ENCODE measurements at places on chromosomes 7 and 10. TPM values are rescaled to one million over a fixed set of nuclear protein-coding genes. Genes with fewer than 3 reads are reported as not detected.

The HYAL4 gene
- not detected for total RNA-seq

The ZNF488 gene
- 0.41 TPM for total RNA-seq

DNA sequence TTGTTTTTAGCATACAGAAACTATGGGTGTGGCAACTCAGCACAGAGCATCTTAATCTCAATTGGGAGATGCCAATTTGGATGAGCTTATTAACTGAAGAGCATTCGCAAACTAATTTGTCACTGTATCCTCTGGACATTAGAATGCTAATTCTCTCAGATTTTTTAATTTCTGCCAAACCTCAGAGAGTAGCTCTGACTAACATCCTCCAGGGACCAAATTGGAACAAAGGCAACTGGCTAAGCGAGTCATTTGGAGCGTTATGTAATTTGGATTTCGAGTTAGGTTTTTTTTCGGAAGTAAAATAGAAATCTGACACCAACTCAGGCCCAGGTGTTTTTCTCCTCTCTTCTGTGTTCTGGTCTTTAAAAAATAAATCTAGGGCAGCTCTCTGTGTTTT lies 201.9 kb downstream of the BMPER start:
- DNase-seq, result no peak

The AVPI1 gene
- 2.4 TPM for total RNA-seq

DNA sequence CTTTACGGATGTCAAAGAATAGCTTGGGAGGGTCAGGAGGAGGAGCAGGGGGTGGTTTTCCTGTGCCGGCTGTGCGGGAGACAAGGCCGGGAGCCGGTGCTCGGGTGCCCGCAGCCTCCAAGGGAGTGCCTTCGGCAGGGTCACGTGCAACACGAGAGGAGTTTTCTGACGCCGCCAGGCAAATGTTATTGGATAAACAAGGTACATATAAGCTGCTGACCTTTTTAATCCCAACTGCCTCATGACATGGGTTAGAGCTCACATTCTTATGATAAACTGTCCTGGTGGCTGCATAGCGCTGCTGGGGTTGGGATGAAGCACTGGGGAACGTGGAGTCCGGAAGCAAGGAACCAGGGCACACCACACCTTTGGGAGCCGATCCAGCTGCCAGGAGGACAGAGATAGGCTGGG lies 124.8 kb upstream of the PDLIM1 start:
- no peak for DNase-seq

GRCh38 chr10:20059084-20059835 lies 243.0 kb downstream of the PLXDC2 start:
- no peak for DNase-seq

GRCh38 chr7:155467846-155468784 lies 10.2 kb downstream of the EN2 start:
- DNase-seq, result peak; percentile 47

DNA sequence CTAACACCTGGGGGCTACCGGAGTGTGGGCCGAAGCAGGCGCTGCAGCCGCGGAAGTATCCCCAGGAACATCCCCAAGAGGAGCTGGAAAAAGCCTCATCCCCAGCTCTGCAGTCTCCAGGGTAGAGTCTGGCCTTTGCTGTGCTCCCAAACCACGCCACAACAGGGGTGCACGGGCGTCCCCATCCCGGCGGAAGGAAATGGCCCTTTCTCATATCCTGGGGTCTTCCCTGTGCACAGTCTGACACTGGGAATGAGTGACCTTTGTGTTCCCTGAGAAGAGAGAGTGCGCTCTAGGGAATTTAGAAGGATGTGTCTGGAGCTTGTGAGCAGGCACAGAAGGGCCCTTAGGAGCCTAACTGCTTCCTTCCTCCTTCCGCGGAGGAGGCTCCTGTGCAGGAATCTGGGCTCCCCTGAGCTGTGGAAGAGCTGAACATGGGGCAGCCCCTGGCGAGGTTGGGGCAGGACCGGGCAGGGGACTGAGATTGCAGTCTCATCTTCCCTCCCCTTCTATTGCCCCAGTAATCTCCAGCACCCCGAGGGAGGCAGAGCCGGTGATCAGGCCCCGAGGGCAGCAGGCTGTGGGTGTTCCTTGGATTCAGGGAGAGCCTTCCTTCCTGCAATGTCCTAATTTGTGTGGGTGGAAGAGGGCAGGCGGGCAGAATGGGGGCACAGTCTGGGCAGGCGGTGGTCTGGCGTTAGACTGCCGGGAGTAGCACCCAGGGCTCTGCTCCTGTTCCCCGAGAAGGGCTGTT lies 1.3 kb downstream of the REPIN1 start:
- no peak for DNase-seq

The SFTPD gene
- 0.41 TPM for total RNA-seq

Data from frontal cortex (tissue), 4 donors.